ENCODE measurements at places on chromosomes 12 and 14.

DNA sequence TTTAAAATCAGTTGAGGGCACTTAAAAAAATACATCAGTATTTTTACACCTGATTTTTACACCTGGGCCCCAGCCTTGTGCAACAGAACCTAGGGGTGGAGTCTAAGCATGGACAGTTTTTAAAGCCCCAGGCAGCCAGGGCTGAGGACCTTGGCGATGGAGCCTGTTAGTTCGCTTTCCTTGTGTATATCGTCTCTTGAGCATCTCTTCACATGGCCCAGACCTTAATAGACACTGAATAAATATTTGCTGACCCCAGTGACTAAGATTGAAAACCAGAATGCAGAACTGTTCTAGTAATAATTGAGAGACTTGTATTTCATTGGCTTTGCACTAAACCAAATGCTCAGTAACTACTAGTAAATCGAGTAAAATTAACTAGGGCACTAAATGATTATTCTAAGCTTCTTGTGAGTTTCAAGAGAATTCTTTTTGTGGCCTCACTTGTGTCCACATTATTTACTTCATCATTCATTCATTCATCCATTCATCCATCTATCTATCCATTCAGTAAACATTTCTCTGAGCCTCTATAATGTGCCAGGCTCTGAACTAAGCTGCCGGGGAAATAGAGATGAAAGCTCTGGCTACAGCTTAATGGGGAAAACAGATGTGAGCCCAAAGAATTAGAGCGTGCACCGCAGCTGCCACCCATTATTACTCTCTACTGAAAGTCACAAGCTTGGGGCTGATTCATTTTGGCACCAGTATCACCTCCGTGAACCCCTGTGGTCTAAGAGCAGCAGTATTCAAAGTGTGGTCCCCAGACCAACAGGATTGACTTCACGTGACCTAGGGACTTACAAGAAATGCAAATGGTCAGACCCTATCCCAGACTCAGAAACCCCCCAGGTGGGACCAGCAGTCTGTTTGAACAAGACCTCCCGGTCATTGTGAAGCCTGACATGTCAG, 30.7 kb upstream of the BCL7A start:
- no peak for DNase-seq

DNA sequence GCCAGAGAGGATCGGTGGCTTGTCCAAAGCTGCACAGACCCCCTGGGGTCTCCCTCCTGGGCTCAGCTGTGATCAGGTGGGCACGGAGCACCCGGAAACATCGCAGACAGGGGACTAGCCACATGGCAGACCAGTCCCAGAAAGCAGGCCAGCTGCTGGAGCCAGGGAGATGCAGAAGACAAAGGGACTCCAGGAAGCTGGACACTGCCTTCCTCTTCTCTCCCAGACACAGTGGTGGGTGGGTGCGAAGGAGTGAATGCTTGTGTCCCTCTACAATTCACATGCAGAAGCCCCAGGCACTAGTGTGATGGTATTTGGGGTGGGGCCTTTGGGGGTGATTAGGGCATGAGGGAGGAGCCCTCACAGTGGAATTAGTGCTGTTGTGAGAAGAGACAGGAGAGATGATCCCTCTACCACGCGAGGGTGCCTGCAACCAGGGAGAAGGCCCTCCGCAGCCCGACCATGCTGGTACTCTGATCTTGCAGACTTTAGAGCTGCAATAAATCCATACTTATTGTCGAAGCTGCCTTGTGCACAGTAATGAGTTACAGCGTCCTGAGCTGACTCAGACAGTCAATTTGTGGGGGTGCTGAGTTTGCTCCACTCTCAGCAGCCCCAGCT, 95.2 kb downstream of the CALM1 start:
- DNase-seq, result no peak

- DNase-seq, result no peak
These were observed 58.6 kb upstream of the ARHGAP5 start for GRCh38 chr14:32018391-32019092.

DNA sequence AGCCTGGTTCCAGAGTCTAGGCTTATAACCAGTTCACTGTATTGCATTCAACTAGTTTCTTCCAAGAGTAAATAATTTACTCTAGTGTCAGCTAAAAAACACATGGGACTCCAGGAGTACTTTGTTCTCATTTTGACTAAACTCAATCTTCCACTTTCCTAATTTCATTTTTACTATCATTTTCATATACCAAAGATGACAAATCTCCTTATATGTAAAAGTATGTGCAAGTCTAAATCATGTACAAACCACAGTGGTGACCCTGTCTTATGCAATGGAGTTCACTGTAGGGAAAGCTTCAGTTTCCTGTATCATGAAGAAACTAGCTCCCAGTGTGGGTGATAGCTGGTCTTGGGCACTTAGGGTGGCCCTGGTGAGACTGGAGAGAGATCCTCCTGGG, 151.6 kb downstream of the HELB start:
- no peak for DNase-seq
